D721Med (cell line): ENCODE measurements at places on chromosomes 3 and 15.

DNA sequence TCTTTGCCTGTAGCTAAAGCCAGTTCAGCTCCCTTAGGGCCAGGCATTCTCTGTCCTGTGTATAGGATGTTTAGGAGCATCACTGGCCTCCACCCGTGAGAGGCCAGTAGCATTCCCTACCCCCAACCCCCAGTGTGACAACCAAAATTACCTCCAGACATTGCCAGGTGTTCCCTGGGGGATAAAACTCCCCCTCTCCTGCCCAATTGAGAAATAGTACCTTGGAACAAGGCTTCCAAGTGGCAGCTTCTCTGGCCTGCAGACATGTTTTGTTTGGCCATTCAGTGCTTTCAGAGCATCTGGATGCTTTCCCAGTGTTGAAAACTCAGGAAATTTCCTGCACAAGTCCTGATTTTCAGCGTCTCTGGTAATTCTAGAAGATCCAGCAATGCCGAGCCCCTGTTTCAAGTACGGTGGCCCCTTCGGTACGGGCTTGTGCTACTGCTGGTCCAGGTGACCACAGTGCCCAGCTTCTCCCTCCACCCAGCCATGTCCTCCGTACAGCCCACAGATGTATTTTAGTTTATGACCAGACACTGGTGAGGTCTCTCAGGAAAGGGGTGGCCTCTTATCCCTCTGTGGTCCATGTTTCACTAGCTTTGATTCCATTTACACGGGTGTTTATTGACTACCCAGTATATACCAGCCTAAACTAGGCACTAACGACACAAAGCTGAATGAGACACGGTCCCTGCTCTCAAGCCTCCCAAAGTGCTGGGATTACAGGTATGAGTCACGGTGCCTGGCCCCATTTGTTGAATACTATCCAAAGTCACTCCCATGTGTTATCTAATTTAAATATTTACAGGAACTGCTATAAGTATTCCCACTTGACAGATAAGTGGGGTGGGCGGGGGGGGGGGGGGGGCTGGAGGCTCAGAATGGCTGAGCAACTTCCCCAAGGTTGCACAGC lies 125.4 kb upstream of the RAD18 start:
- DNase-seq = no peak

DNA sequence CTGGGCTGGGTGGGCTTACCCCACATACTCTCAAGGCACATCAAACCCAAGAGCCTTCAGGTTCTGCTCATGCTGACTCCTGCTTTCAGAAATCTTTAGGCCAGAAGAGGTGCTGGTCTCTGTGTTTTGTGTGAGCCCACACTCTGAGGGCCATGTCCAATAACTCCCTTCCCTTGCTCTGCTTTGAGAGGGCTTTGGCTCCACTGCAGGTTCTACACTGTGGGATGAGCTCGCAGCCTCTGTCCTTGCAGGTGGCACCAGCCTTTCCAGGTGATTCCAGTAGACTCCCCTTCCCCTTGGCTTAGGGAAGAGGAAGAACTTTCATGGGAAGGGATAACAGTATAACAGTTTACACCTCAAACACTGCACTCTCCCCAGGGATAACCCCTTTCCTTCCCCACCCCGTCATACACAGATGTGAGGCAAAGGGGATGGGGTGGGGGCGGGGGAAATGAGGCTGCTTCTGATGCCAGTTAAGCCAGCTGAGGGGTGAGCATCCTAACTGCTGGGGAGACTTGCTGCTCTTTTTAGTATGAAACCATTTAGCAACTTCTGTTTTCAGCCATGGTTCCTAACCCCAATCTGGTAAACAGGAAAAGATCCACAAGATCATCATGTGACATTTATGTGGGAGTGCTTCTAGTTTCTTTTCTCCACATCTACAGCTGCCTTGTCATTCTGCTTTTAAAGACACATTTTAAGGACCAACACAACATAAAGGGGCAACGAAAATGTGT lies 262.4 kb downstream of the SLC9A9 start:
- DNase-seq = no peak

- DNase-seq = no peak
Measured at GRCh38 chr15:88871313-88871712, 24.0 kb downstream of the HAPLN3 start.

DNA sequence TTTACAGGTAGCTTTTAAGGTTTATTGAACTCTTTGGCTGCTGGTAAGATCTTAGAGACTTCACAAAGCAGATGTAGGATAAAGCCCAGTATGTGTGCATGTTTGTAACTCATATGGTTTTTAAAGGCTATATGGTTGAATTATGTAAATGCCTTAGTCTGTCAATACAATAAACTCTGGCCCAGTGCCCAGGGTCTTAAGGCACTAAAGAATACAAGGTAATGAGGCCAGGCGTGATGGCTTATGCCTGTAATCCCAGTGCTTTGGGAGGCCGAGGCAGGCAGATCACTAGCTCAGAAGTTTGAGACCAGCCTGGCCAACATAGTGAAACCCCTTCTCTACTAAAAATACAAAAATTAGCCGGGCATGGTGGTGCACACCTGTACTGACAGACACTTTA lies 170.3 kb upstream of the CGNL1 start:
- no peak for DNase-seq

DNA sequence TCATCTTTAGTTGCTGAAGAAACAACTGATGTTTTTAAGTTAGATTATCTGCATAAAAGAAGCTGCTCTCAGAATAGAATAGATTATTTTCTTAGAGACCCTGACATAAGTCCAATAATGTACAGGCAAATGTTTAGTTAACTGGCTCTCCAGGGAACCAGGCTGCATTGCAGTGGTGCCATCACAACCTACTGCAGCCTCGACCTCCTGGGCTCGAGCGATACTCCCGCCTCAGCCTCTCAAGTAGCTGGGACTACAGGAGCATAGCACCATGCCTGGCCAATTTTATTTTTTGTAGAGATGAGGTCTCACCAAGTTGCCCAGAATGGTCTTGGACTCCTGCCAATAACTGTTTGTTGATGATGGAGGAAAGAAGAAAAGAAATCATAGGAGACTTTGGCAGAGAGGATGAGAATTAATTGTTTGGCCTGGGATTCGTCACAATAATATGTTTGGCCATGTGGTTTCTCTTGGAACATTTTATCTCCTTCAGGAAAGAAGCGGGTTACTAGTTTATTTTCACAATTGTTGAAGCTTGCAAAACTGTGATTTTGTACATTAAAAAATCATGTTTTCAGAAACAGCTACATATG lies 429.2 kb downstream of the CADM2 start:
- DNase-seq = no peak

GRCh38 chr3:169846458-169847193 lies 23.1 kb downstream of the LRRC31 start:
- DNase-seq = no peak

- no peak for DNase-seq
Measured at GRCh38 chr3:133834621-133835417, 29.2 kb downstream of the SRPRB start.

DNA sequence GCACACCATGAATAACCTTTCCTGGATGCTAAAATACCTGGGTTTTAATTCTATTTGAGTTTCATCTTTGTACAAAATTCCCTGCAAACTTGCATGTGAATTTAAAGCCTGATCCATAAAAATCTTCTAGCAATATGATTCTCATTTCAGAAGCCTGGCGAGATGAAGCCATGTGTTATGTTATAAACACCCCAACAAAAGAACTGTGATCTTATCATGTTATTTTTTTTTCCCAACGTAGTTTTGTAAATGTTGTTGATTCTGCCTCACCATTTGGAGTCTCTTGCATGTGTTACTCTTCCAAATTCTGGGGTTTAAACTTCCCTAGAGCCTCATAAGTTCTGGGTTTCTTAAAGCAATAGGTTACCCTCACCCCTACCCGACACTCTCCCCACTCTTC lies 428.1 kb upstream of the DPH6 start:
- no peak for DNase-seq

DNA sequence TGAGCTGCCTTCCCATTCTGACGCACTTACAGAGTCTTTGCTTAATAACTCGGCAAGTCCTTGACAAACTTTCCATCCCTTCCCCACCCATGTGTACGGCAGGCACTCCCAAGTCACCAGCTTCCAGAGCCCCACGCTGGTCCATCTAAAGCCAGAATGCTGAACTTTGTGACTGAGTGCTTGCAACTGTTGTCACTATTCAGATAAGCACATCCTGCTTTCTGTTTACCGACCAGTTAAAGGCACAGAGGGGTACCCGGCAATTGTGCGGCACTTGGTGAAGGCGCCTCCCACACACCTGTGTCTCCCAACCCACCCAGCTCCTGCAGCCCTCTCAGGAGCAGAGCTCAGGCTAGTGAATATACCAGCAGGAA lies 430.6 kb downstream of the FOXP1 start:
- no peak for DNase-seq

- no peak for DNase-seq
Measured at GRCh38 chr3:9190276-9190675, 59.2 kb downstream of the SRGAP3 start.

- DNase-seq = no peak
Measured at GRCh38 chr3:195549931-195550519, 6.9 kb upstream of the PPP1R2 start.

DNA sequence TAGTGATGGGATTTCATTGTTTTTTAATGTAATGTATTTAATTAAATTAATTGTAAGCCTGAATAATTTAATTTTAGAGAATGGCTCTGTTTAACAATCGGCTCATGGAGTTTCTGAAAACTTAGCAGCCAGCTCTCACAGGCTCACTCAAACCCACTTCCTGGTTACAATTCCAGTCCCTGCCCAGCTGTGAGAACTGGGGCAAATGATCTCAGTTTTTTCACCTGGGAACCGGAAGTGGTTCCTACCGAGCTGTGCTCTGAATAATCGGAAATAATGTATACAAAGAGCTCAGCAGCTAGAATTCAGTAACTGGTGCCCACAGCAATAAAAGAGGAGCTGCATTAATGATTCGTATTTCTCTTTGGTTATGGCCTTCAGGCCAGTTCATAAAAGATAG lies 244.3 kb upstream of the MCTP2 start:
- no peak for DNase-seq

DNA sequence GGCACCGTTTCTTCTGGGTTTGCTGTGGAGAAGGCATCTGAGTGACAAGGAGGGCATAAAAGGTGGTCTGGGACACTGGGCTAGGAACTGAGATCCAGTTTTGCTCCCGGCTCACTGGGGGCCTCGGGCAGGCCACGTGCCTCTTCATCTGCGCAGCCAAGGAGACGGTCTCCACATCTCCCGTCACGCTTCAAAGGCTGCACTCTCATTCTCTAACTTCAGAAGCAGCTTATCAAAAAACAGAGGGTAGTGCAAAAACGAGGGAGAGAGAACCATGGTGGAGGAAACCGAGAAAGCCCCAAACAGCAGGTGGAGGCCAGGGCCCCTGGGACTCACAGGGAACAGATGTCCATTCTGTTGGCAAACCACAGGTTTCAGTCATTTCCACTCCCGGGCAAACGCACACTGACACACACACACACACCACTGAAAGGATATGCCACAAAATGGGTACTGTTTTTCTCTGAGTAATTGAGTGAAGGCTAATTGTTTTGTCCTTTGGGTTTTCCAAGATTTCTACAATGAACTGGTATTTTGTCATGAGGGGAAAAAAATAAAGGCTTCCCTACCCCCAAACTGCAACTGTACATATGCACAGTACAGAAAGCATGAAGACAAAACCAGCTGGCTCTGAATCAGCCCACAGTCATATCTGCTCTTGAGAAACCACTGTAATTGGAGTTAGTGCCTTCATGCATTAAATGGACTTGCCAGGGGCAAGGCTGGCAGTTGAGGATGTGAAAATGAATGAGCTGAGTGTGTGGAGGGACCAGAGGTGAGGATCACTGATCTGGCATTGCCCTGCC lies 71.9 kb downstream of the MGLL start:
- no peak for DNase-seq

GRCh38 chr3:17021614-17022013 lies 136.9 kb downstream of the PLCL2 start:
- no peak for DNase-seq

GRCh38 chr15:61530769-61531168 lies 301.7 kb upstream of the RORA start:
- no peak for DNase-seq

DNA sequence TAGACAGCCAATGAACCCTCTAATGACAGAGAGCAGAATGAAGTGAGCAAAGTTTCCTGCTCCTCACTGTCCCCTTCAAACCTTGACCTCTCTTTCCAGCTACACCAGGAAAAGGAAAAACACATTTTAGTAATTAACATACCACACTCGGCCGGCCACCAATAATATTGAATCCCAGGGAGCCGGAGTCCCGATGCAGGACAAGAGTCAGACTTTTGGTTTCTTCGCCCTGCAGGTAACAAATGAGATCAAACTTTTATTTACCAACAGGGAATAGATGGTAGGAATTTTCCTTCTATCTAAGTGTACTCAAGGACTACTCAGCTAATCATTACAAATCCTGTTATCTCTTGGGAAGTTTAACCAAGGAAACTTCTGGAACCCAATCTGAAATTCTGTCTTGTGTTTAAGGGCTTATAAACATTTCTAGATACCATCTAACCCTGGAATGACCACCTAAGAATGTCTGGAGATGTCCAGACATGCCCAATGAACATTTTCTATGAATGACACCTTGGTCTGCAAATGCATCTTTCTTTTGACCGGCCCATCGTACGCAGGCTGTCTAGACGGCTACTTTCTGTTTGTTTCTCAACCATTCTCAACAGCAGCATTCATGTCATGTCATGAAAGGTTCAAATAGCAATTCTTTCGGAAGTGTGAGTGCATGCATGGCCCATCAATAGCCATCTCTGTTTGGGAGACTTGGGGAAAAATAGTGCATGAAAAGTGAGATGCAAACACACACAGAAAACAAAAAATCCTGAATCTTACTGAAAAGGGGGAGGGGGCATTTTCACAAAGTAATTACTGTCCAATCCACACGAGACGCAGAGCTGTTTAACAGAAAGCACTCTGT lies 16.1 kb downstream of the PDZRN3 start:
- no peak for DNase-seq

DNA sequence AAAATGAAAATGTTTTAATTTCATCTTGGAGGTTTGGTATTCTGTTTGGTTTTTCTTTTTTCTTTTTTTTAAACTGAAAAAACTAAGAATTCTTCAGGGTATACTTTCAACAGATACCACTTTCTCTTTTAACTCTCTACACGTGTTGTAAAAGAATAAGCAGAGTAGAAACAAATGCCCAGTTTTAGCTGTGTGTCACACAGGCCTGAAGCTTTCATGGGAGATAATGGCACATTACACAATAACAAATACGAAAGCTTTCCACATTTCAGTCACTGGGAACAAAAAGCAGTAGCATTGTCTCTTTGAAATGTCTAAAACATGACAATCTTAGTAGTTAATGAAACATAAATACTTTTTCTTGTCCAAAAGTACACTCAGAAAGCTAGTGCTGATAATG lies 818.5 kb downstream of the TBL1XR1 start:
- no peak for DNase-seq

GRCh38 chr3:40660554-40660953 lies 135.8 kb downstream of the ZNF621 start:
- no peak for DNase-seq

GRCh38 chr3:65785065-65785645 lies 253.6 kb downstream of the MAGI1 start:
- DNase-seq = no peak

DNA sequence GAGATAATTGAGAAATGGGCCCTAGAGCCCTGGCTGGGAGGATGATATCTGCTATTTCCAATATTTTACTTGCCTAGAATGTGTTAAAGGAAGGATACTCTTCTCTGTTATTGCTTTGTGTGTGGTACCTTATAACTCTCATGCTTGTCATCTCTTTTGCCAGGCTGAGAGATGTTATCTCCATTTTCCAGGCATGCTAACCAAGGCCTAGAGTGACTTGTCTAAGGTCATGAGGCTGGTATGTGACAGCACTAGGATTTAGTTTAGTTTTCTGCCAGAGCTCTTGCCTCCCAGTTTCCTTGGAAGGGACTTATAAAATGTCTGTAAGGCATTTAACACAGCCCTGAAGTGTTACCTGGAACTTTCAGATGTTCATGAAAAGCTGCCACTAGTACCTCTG lies 1.4 kb downstream of the CLK3 start:
- no peak for DNase-seq

- no peak for DNase-seq
Measured at GRCh38 chr15:59994888-59995557, 9.1 kb upstream of the FOXB1 start.
